Cardiac muscle cell (in vitro differentiated cells and primary cell): ENCODE measurements at places on chromosomes 13 and 19. TPM values are rescaled to one million over a fixed set of nuclear protein-coding genes. Genes with fewer than 3 reads are reported as not detected.
A peak's percentile ranks its signal among the peaks of the same experiment; 100 is the strongest.

GRCh38 chr13:65855242-65855805 lies 1374.8 kb downstream of the PCDH9 start:
- H3K4me3 ChIP-seq = no peak overlapping the region
- no peaks in the 10 kb centered on the region for H3K36me3 ChIP-seq
- H3K27ac ChIP-seq = no peak overlapping the region
- no peaks in the 10 kb centered on the region for H3K27me3 ChIP-seq
- H3K4me1 ChIP-seq = no peaks in the 10 kb centered on the region

EVI5L gene
- 41.9 and 48.6 TPM in 2 replicates for total RNA-seq

DNA sequence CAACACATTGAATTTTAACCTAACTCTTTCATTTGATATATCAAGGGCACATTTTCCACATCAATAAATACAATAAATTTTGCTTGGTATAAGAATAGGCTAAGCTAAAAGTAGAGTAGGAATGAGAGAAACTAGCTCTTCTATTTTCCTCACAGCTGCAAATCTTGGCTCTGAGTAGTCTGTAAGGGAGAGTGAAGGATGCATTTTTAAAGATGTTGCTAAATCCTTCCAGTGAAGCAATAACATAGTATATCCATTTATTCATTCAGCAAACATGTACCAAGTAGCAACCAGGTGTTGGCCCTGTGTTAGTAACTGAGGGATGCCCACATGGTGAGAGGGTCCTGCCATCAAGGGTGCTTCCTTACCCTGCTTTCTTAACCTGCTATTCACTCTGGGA lies 799.9 kb downstream of the PCDH9 start:
- H3K4me1 ChIP-seq = no peaks in the 10 kb centered on the region
- H3K27ac ChIP-seq = no peak overlapping the region
- no peak for DNase-seq
- no peaks in the 10 kb centered on the region for H3K27me3 ChIP-seq

DNA sequence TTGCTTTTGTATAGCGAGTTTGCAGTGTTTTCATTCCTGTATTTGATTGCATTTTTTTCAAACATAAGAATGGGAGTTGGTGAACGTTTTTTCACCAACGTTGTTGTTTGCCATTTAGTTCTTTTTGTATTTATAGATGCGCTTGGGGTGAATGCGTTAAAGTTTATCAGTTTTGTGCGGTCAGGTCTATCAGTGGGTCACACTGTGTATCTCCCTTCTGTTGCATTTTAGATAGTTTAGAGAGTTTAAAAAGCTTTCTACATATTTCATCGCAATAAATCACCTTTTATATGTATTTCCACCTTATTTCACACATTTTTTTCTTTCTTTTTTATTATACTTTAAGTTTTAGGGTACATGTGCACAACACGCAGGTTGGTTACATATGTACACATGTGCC lies 16.4 kb downstream of the OR7A5 start:
- H3K36me3 ChIP-seq = no peaks in the 10 kb centered on the region
- H3K4me1 ChIP-seq = no peaks in the 10 kb centered on the region
- DNase-seq = no peak

ZNF223 gene
- 7.5 and 7.6 TPM in 2 replicates for total RNA-seq

GRCh38 chr13:44523146-44524015 lies 52.7 kb downstream of the TSC22D1 start:
- no peak overlapping the region for H3K4me3 ChIP-seq
- H3K4me1 ChIP-seq = peaks cover 17% of the 10 kb centered on the region
- no peaks in the 10 kb centered on the region for H3K36me3 ChIP-seq
- peak; percentile 13 for DNase-seq

GRCh38 chr19:17023805-17024204 lies 2.8 kb downstream of the CPAMD8 start:
- H3K4me1 ChIP-seq = no peaks in the 10 kb centered on the region
- no peak for DNase-seq
- H3K27me3 ChIP-seq = peaks cover 18% of the 10 kb centered on the region
- H3K36me3 ChIP-seq = no peaks in the 10 kb centered on the region

DNA sequence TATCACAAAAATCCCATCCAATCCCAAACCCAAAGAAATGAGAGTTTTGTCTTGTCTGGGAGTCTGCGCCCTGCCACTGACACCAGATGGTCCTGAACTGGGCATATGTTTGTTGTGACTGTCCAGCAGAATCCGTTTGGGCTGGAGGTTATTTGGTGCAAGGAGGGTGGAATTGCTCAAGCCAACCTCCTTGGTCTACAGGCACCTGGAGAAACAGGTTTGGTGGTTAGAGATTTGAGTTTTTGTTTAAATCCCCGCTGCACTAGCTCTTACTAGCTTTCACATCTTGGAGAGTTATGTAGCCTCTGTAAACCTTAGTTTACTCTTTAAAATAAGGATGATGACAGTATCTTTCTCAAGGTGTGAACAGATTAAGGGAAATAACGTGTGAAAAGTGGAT lies 101.7 kb downstream of the SLC7A1 start:
- H3K4me1 ChIP-seq = peaks cover 17% of the 10 kb centered on the region
- no peak overlapping the region for H3K27ac ChIP-seq
- no peak overlapping the region for H3K4me3 ChIP-seq
- DNase-seq = no peak

ZNF808 gene
- total RNA-seq = 19.0 and 22.9 TPM in 2 replicates

LRRC63 gene
- 0.81 and 2.1 TPM in 2 replicates for total RNA-seq

DNA sequence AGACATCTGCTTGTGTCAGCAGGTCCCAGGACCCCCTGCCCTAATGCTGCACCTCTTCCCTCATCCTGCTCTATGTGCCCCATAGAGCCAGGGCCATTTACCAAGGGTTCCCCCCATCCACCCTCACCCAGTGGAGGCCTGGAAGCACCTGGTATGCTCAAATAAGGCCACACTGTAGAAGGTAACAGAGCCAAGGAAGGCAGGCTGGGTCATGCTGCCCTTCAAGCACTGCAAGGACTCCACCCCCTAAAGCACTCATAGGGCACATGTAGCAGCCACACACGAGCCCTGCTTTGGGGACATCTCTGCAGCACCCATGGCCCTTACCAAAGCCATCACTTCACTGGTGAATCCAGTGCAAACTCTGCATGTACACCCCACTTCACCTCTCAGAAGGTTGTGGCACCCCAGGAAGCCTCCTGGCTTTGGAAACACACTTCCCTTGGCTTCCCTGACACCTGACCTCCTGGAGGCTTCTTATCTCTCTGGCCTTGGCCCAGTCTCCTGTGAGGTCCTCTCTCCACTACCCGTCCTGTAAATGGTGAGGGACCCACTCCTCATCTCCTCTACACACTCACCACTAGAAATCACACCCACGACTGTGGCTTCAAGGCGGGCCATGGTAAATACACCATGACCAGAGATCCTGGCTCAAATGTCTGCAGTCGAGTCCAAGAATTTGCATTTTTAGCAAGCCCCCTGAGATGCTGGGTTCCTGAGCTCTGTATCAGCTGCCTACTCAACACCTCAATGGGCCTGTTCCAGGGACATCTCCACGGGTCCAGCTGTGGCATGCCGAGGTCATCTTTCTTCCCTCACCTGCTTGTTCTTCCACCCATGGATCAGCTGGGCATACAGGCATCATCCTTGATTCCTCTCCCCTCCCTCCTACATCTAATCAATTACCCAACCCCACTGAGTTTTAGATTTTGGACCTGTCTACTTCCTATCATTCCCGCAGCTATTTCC lies 80.9 kb upstream of the DOCK9 start:
- H3K4me1 ChIP-seq = peaks cover 5% of the 10 kb centered on the region
- DNase-seq = no peak
- H3K27ac ChIP-seq = no peak overlapping the region
- no peaks in the 10 kb centered on the region for H3K36me3 ChIP-seq
- H3K27me3 ChIP-seq = no peaks in the 10 kb centered on the region

GRCh38 chr13:32796754-32797153 lies 210.5 kb downstream of the PDS5B start:
- no peaks in the 10 kb centered on the region for H3K27me3 ChIP-seq
- no peak overlapping the region for H3K4me3 ChIP-seq
- no peaks in the 10 kb centered on the region for H3K36me3 ChIP-seq

DNA sequence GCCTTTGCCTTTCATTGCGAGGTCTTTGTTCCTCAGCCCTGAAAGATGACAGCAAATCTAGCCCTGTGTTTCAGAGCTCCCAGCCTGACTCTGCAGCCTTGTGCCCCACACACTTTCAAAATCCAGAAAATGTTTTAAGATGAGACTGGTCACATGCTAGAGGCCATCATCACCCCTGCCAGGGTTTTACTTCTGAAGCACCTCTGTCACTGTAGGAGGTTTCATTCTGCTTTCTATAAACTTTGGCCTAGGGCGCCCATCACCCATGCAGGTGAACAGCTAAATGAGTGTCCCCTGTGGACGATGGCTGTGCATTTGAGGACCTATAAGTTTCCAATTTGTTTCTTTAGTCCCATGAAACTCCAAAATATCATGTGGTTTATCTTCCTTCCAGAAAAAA lies 574.2 kb downstream of the MYO16 start:
- no peaks in the 10 kb centered on the region for H3K27me3 ChIP-seq
- no peak overlapping the region for H3K27ac ChIP-seq
- H3K4me3 ChIP-seq = no peak overlapping the region
- no peaks in the 10 kb centered on the region for H3K4me1 ChIP-seq
- no peak for DNase-seq
- H3K36me3 ChIP-seq = no peaks in the 10 kb centered on the region

MBD3L1 gene
- total RNA-seq = not detected in 2 replicates

- H3K4me3 ChIP-seq = no peak overlapping the region
- H3K4me1 ChIP-seq = no peaks in the 10 kb centered on the region
- DNase-seq = peak; percentile 88
- peaks cover 8% of the 10 kb centered on the region for H3K27me3 ChIP-seq
- H3K27ac ChIP-seq = no peak overlapping the region
- no peaks in the 10 kb centered on the region for H3K36me3 ChIP-seq
Measured at GRCh38 chr13:101455863-101456262, 3.4 kb downstream of the ITGBL1 start.

- no peak for DNase-seq
- H3K36me3 ChIP-seq = no peaks in the 10 kb centered on the region
- no peaks in the 10 kb centered on the region for H3K27me3 ChIP-seq
- H3K27ac ChIP-seq = no peak overlapping the region
- no peak overlapping the region for H3K4me3 ChIP-seq
Measured at GRCh38 chr13:29137016-29137415, 316.9 kb downstream of the MTUS2 start.

GRCh38 chr19:35293363-35293739 lies 1.4 kb downstream of the MAG start:
- H3K4me3 ChIP-seq = no peak overlapping the region
- H3K4me1 ChIP-seq = no peaks in the 10 kb centered on the region
- H3K27me3 ChIP-seq = no peaks in the 10 kb centered on the region
- H3K27ac ChIP-seq = no peak overlapping the region

DNA sequence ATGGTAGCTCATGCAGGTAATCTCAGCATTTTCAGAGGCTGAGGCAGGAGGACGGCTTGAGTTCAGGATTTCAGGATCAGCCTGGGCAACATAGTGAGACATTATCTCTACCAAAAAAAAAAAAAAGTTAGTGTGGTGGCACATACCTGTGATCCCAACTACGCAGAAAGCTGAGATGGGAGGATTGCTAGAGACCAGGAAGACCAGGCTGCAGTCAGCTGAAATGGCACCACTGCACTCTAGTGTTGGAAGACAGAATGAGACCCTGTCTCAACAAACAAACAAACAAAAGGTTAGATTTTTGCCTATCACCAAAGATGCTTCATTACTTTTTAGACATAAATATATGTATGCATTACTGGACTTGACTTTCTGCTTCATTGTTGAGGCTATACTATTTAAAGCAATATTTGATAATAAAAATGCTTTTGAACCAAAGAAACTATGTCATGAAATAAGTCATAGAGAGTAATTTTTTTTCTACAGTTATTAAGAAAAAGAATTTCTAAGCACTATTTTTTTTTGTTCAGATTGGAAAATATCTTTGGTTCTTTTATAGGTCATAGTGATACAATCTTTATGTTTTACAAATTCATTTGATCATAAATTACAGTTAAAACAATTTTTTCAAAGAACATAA lies 1180.1 kb upstream of the ATXN8OS start:
- no peaks in the 10 kb centered on the region for H3K4me1 ChIP-seq
- no peaks in the 10 kb centered on the region for H3K27me3 ChIP-seq
- H3K4me3 ChIP-seq = no peak overlapping the region
- DNase-seq = no peak
- H3K36me3 ChIP-seq = no peaks in the 10 kb centered on the region
- no peak overlapping the region for H3K27ac ChIP-seq

GRCh38 chr13:49444524-49445395 lies 686 bp downstream of the SETDB2 start:
- no peaks in the 10 kb centered on the region for H3K36me3 ChIP-seq
- peaks cover 12% of the 10 kb centered on the region for H3K4me1 ChIP-seq
- no peaks in the 10 kb centered on the region for H3K27me3 ChIP-seq
- peak; percentile 50 for DNase-seq
- peak overlapping the region; percentile 82 for H3K27ac ChIP-seq

DIAPH3 gene
- 2.6 and 5.2 TPM in 2 replicates for total RNA-seq

- H3K27ac ChIP-seq = peak within 1 kb of the TSS; percentile 77
- no peaks in the 10 kb centered on the region for H3K27me3 ChIP-seq
- peak within 1 kb of the TSS; percentile 69 for H3K4me3 ChIP-seq
- no peaks in the 10 kb centered on the region for H3K4me1 ChIP-seq
- H3K36me3 ChIP-seq = no peaks in the 10 kb centered on the region
Measured at GRCh38 chr19:44093931-44094765, at the start of gene ZNF224. TSS of gene ZNF224 (plus strand) at chr19:44094361. CDS start at chr19:44097874, 3,513 bp downstream.

GRCh38 chr19:1401138-1401888 lies at the start of gene GAMT:
TSS of gene GAMT (minus strand) at chr19:1401542. CDS start at chr19:1401476, 66 bp downstream.
- no peaks in the 10 kb centered on the region for H3K27me3 ChIP-seq
- peaks cover 5% of the 10 kb centered on the region for H3K4me1 ChIP-seq
- peak within 1 kb of the TSS; percentile 67 for H3K27ac ChIP-seq
- DNase-seq = peak; percentile 42

DNA sequence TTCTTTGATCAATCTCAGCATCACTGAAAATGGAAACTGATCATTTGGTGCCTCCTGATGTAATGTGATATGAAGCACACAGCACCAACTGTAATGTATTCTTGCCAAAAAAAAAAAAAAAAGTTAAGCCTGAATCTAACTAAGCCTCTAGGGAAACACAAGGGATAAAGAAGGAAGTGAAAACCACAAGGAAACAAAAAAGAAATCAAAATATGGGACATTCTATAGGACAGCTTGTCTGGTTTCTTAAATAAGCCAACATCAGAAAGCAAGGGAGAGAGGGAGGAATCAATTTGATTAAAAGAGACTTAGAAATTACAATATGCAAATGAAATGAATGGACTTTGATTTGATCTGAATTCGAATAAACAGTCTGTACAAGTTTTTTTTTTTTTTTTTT lies 20.6 kb upstream of the METTL21C start:
- no peaks in the 10 kb centered on the region for H3K4me1 ChIP-seq
- no peak overlapping the region for H3K27ac ChIP-seq
- no peak for DNase-seq
- H3K36me3 ChIP-seq = no peaks in the 10 kb centered on the region

GRCh38 chr19:11948646-11949045 lies 16.2 kb upstream of the ZNF763 start:
- no peaks in the 10 kb centered on the region for H3K27me3 ChIP-seq
- H3K4me1 ChIP-seq = no peaks in the 10 kb centered on the region
- H3K4me3 ChIP-seq = no peak overlapping the region
- H3K27ac ChIP-seq = no peak overlapping the region

GRCh38 chr19:36527873-36528193 lies 238 bp downstream of the ZNF260 start:
- peaks cover 3% of the 10 kb centered on the region for H3K36me3 ChIP-seq
- peak overlapping the region; percentile 95 for H3K27ac ChIP-seq
- H3K4me3 ChIP-seq = peak overlapping the region; percentile 75
- DNase-seq = no peak
- peaks cover 4% of the 10 kb centered on the region for H3K4me1 ChIP-seq

CALR3 gene
- total RNA-seq = not detected in 2 replicates

- no peak overlapping the region for H3K4me3 ChIP-seq
- no peaks in the 10 kb centered on the region for H3K4me1 ChIP-seq
- no peak overlapping the region for H3K27ac ChIP-seq
- no peak for DNase-seq
- H3K36me3 ChIP-seq = no peaks in the 10 kb centered on the region
- no peaks in the 10 kb centered on the region for H3K27me3 ChIP-seq
Measured at GRCh38 chr13:96844195-96844594, 150.1 kb downstream of the OXGR1 start.
